ENCODE measurements at places on chromosomes 7 and 10.

DNA sequence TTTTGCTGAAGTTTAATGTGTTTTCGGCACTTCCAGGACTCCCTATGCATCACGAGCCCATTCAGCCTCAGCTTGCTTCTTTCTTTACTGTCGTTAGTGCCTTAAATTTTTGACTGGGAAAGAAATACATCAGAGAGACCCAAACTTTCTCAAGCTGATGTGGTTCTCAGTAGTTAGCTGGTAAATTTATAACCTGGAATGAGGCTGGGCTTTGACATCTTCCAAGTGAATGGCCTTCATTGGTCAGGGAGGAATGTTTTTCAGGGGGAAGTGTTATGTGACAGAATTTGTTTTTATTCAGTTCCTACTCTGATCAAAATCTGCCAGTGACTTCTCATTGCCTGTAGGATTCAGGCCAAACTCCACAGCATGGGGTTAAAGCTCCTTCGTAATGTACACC, 296.9 kb downstream of the SORCS3 start:
- no peak for DNase-seq

GRCh38 chr10:32582946-32583345, 137.0 kb downstream of the CCDC7 start:
- no peak for DNase-seq

GRCh38 chr10:3647074-3647473, 137.9 kb downstream of the KLF6 start:
- DNase-seq = no peak

- DNase-seq = peak; percentile 45
Observed at GRCh38 chr7:140062118-140062527, 628 bp downstream of the PARP12 start.

GRCh38 chr10:4086131-4086898, 301.3 kb upstream of the KLF6 start:
- no peak for DNase-seq

- peak; percentile 37 for DNase-seq
Observed at GRCh38 chr10:8539056-8539455, 484.6 kb downstream of the GATA3 start.

DNA sequence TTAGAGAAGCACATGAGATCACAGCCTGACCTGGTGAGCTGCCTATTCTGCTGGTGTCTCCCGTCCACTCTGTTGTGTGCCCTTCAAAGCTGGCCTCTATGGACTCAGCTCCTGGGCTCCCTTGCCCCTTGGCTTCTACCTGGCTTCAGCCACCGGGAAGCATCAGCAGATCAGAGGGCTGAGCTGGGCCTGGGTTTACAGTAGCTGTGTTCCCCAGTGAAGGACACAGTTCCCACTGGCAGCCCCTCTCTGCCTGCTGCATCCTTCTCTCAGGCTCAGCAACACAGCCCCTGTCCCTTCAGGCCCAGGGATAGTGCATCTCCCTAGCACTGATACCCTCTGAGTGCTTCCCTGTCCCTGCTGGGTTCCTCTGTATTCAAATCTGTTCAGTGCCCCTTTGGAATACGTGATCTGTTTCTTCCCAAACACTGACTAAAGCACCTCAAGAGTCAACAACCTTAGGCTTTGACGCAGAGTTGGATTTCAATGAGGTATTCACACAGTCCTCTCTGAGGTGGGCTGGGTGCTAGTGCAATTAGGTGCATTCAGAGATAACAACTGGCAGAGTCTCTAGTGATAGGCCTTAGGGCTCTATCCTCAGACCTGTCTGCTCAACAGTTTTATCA, 109.8 kb downstream of the GRID1 start:
- DNase-seq = no peak

- DNase-seq = no peak
Observed at GRCh38 chr7:159193543-159194090, 49.0 kb upstream of the VIPR2 start.

- DNase-seq = no peak
Observed at GRCh38 chr10:77983384-77984341, 45.7 kb downstream of the POLR3A start.

DNA sequence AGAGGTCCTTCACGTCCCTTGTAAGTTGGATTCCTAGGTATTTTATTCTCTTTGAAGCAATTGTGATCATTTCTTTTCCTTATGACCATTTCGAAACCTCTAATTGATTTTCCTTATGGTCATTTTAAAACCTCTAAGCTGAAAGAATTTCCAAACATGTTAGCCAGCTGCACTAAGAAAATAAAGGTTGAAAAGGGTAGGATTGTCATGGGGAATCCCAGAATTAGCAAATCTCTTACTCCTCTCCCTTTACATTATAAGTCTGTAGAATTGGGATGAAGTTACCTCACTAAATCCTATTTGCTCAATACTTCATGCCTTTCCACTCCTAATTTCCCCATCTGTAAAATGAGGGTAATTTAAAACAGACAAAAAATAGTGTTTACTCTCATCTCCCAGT, 79.5 kb downstream of the FAM185A start:
- DNase-seq = no peak

GRCh38 chr10:22544325-22545068, 169.9 kb downstream of the PIP4K2A start:
- no peak for DNase-seq

GRCh38 chr10:51524041-51524440, 175.4 kb downstream of the CSTF2T start:
- no peak for DNase-seq

GRCh38 chr7:10708447-10708846, 265.2 kb upstream of the PHF14 start:
- no peak for DNase-seq

- DNase-seq = peak; percentile 58
Observed at GRCh38 chr7:129664029-129665012, 52.8 kb downstream of the NRF1 start.

GRCh38 chr7:154195266-154195665, 143.1 kb downstream of the DPP6 start:
- DNase-seq = no peak

- DNase-seq = no peak
Observed at GRCh38 chr7:42236266-42236975, 588 bp downstream of the GLI3 start.

DNA sequence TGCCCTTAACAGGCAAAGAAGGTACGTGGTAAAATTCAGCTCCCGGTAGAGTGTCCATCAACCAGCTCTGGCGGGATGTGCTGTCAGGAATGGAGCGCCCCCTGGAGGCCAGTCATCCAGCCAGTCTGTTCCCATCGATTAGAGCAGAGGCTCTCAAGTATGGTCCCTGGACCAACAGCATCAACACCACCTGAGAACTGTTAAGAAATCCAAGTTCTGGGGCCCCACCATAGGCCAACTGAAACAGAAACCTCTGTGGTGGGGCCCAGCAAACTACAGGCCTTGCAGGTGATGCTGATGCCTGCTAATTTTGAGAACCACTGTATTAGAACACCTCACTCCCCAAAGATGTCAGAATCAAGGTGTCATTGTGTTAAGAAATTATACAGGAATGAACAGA, 109.2 kb downstream of the DPY19L1 start:
- DNase-seq = peak; percentile 6

All from foreskin keratinocyte (primary cell).